Germinal center (tissue), 1 donor: ENCODE measurements at places on chromosomes 16 and 17.
A peak's percentile ranks its signal among the peaks of the same experiment; 100 is the strongest.

GRCh38 chr17:57982452-57983170 lies 5.4 kb downstream of the VEZF1 start:
- no peak for DNase-seq

GRCh38 chr17:50693036-50693682 lies 14.6 kb downstream of the ANKRD40 start:
- no peak for DNase-seq

GRCh38 chr17:81841866-81842265 lies 7.0 kb upstream of the PPP1R27 start:
- DNase-seq = no peak

GRCh38 chr17:18937981-18938691 lies 13.8 kb upstream of the SLC5A10 start:
- no peak for DNase-seq

DNA sequence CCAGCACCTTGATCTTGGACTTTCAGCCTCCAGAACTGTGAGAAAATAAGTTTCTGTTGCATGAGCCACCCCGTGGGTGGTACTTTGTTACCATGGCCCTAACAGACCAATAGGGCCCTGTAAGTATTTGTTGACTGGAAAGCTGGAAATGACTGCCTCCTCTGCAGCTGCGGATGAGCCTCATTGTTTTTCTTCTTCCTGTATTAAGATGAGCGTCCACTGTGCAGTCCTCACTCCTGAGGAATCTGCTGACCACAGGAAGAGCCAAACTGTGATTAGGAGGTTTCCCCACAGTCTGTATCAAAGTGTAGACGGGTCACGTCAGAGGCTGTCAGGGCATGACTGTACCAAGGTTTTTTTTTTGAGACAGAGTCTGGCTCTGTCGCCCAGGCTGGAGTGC lies 12.2 kb upstream of the AKTIP start:
- no peak for DNase-seq

GRCh38 chr16:71708696-71709095 lies 15.8 kb downstream of the PHLPP2 start:
- DNase-seq = no peak

- DNase-seq = no peak
These were observed 41.8 kb upstream of the PEMT start for GRCh38 chr17:17633310-17633709.

DNA sequence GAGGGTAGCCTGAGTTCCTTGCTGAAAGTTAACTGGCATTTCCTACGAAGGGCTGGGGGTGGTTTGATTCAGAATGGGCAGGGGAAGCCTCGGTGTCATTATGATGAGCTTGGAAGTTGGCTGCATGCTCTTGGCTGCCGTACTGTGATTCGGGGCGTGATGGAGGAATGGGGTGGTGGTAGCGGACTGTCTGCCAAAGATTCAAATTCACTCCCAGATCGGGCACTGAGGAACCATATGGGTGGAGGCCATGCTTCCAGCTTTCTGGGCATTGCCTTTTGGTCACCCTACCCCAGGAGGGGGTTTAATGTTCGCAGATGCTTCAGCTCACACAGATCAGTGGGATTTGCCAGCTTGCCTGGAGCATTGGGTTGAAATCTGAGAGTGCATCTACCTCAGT lies 492.8 kb upstream of the EEF2KMT start:
- no peak for DNase-seq

GRCh38 chr17:62824290-62825131 lies 16.4 kb upstream of the MARCHF10 start:
- DNase-seq = no peak

GRCh38 chr17:80374039-80374731 lies 40.8 kb upstream of the ENDOV start:
- DNase-seq = no peak

GRCh38 chr16:30786936-30787612 lies at the start of gene ZNF629:
ZNF629 (minus strand) TSS chr16:30787205; CDS start chr16:30784482, 2,723 bp downstream.
- no peak for DNase-seq

DNA sequence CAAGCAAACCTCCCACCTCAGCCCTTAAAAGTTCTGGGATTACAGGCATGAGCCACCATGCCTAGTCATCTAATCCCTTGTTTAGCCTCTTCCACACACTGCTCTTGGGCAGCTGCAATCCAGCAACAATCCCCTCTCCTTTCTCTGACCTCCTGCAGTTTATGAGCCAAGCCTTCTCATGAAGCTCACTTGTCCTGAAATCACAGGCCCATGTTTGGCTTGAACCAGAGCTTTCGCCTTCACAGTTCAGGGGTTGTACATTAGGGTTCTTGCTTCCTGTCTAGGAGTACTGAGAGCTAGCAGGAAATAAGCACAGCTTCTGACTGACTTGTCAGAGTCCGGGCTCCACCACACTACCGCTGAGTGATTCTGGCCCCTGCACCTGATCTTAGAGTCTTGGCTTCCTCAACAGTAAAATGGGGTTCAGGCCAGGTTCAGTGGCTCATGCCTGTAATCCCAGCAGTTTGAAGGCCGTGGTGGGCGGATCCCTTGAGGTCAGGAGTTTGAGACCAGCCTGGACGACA lies 16.3 kb downstream of the ERAL1 start:
- DNase-seq = peak; percentile 65

- peak; percentile 58 for DNase-seq
These were observed 671 bp downstream of the DGKE start for GRCh38 chr17:56834380-56835263.

DNA sequence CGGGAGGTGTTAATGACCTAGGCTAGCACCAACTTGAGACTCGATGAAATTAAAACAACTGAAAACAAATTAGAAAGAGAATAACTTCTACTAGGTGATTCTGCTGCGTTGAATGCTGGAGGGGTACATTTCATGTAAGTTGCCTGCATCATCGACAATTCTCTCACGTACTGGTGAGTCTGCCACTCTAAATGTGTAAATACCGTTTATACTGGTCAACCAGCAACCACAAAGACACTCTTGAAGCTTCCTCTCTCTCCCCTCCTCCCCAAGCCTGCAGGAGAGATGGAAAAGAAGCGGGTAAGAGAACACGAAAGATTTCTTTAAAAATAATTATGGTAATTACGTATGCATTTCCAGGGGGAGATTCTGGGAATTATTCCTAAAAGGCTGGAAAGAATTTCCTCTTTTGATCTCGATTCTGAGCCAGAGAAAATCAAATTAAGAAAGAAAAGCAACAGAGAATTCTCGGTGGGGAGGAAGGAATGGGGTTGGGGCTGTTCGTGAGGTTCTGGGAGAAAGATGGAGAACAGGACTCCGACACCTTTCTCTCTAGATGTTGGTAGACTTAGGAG lies 68.6 kb upstream of the MRTFB start:
- DNase-seq = no peak

DNA sequence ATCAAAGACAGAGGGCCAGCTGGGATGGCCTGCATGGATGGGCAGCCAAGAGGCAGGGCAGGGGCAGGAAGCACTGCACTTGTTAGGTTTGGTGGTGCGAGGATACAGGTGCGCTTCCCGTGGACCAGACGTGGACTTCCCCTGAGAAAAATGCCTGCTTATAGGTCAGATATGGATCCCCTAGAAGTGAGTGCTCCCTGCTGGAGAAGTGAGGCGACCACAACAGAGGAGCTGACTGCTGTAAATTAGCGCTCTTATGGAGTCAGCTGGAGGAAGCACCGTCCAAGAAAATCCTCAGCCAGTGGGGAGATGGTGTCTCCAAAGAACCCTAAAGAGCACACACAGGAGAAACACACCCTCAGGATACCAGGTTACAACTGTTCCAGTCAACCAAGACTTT lies 27.7 kb upstream of the CCDC182 start:
- DNase-seq = no peak

- no peak for DNase-seq
These were observed 8.9 kb upstream of the DNAJA2 start for GRCh38 chr16:46982335-46982734.

DNA sequence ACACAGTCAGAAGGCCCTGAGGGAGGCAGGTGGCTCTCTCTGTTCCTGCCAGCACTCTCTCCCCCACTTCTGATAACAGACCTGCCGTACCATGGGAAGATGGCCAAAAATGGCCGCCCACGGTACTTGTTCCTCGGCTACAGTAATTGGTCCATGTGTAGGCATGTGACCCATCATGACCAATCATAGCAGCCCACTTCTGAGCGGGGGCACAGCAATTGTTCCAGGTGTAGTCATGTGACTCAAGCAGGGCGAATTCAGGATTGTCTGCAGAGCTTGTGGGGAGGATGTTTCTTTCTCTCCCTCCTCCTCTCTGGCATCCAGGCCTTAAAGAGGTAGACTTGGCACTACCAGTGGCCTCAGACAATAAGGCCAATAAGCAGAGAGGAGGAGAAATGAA lies 250.4 kb downstream of the MRTFB start:
- no peak for DNase-seq
